GM13977 (cell line): ENCODE measurements at places on chromosomes 5 and 9.

- DNase-seq: no peak
These were observed 73.0 kb upstream of the SPOCK1 start for GRCh38 chr5:137572042-137572695.

GRCh38 chr5:59487772-59488729 is 405.5 kb downstream of the PDE4D start:
- no peak for DNase-seq

GRCh38 chr5:135193213-135194125 is 159.4 kb upstream of the PITX1 start:
- DNase-seq: no peak

DNA sequence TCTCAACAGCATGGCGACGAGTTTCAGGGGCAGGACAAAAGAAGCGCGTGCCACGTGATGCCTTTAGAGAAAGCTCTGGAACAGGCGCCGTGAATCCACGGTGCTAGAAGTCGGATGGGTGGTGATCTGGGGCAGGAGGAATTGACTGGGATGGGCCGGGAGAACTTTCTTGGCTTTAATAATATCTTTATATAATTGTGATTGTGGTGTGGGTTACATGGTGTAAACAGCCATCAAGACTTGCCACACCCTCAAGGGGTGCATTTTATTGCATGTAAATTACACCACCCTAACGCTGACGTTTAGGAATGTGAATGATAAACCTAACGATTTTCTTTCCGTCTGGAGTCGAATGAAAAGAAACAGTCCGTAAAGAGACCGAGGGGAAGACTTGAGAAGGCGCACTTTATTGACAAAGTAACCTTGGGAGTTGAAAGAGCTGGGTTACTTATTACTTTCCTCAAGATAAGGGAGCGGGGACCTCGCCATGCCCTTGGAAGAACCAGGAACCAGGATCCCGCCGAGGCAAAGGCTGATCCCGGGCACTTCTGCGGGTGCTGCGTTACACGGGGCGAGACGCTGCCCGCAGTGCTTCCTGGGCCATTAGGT is 8.5 kb downstream of the NRARP start:
- DNase-seq: no peak

DNA sequence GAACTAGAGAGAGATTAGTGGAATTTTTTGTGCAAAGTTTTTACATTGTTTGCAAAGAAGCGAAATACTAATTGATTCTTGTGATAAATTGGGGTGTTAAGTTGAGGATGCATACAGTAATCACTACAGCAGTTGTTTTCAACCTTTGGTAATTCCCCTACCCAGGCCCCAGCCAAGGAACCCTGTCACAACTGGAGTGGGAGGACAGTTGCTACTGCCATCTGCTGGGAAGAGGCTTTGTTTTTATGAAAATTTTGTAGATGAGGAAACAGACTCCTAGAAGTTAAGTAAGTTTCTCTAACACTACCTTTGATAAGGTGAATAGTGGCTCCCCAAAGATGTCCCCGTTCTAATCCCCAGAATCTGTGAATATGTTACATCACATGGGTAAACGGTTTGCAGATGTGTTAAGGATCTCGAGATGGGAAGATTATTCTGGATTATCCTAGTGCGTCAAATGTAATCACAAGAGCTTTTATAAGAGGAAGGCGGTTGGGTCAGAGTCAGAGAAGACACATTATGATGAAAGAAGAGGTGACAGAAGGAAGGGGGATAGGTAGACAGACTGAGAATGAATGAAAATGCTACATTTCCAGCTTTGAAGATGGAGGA is 34.0 kb upstream of the PPP1R2B start:
- DNase-seq: peak; percentile 48

DNA sequence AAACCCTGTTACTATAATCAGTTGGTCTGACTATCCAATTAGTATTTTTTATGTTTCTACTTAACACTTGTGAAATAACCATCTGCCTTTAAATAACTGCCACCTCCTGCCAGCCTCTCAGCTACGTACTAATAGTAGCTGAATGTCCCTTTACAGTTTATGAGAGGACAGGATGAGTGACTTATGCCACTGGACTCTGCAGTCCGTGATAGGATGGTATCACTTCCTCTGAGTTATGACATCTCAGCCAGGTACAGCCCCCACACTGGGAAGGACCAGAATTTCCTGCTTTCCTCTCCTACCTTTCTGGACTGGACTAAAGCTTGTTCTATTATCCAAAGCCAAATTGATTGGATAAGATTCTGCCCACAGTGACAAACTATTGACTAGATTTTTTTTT is 102.9 kb downstream of the ZFAND5 start:
- DNase-seq: no peak

DNA sequence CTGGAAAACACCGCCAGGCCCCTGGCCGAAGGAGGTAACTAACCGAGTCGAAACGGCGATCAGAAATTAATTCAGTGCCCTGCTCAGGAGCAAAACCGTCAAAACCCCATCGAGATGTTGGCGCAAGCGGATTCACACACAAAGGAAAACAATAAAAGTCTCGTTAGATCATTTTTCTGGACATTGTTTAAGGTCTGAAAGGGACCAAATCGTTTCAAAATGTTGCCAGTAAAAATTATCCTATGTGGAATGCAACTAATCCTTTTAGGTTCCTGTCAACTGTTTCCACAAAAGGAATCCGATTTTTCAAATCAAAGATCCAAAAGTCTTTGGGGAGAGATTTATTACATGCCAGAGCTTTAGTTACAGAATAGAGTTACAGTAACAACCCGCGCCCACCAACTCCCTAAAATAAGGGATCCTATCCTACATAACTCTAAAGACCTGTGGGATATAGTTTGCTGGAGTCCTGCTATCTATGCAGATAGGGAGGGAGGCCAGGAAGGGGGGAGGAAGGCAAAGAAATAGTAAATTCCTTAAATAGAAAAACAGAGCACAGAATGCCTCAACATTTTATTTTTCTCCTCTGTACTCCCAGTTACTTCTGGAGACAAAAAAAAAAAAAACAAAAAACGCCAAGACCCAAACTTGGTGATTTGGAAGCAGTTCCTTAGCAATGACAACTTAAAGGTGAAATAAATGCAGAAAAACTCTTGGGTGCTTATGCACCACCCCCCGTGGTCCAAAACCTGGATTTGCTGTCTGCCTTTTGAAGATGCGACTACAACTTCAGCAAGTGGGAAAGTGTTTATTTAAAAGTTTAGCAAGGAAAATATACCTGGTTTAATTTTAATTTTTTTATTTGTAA is 10.6 kb downstream of the FOXD1 start:
- DNase-seq: no peak

DNA sequence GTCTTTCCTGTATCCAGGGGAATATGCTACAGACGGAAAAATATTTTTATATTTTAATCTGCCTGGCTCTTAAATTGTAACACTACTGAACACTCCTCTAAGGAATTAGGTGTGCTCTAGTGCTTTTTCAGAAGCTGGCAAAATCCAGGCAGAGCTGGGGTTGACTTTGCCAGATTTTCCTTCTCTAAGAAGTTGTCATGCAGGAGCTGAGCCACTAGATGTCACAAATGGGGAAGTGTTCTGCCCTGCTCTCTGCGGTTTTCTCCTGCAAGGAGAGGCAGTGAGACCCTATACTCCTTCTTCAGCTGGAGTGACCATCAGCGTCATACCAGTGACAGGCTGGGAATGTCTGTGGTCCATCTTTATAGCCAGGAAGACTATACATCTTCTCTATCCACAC is 112.5 kb downstream of the HAPLN1 start:
- DNase-seq: peak; percentile 25

DNA sequence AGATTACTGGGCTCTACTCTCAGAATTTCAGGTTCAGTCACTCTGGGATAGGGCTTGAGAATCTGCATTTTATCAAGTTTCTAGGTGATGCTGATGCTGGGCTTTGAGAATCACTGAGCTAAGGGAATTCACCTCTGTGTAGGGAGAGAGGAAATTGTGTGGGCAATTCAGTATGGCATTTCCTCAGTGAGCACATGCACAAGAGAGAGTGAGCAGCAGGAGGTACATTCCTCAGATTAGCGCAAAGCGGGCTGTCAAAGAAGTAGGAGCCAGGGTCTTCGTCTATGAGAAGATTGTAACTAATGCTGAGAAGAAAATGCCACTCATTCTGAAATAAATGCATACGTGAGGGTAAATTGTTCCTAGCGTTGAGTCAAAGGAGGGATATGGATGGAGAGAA is 175.9 kb downstream of the KIF4B start:
- DNase-seq: no peak

- DNase-seq: no peak
These were observed 48.5 kb upstream of the STXBP1 start for GRCh38 chr9:127563579-127563978.

- no peak for DNase-seq
These were observed 28.3 kb downstream of the BARHL1 start for GRCh38 chr9:132610661-132611060.

GRCh38 chr5:68251386-68251785 is 35.8 kb downstream of the PIK3R1 start:
- DNase-seq: no peak

GRCh38 chr5:138753794-138754698 is 821 bp downstream of the CTNNA1 start:
- peak; percentile 51 for DNase-seq

DNA sequence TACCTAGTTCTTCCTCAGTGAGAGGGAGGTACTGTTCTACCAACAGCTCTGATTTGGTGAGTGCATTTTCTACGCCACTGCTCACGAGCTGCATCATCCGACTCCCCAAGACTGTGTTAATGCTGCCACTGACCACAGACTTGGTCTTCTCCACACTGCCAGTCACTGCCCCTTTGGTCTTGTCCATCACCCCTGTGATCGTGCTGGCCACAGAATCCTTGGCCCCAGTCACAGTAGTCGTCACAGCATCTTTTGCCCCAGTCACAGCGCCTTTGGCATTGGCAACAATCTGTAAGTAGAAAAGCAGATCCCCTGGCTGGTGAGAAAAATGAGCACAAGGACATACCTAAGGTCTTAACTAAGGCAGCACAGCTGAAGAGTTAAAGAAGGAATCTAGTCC is 6.4 kb downstream of the PLIN2 start:
- no peak for DNase-seq

GRCh38 chr5:95822043-95822541 is 434 bp downstream of the GLRX start:
- DNase-seq: no peak

DNA sequence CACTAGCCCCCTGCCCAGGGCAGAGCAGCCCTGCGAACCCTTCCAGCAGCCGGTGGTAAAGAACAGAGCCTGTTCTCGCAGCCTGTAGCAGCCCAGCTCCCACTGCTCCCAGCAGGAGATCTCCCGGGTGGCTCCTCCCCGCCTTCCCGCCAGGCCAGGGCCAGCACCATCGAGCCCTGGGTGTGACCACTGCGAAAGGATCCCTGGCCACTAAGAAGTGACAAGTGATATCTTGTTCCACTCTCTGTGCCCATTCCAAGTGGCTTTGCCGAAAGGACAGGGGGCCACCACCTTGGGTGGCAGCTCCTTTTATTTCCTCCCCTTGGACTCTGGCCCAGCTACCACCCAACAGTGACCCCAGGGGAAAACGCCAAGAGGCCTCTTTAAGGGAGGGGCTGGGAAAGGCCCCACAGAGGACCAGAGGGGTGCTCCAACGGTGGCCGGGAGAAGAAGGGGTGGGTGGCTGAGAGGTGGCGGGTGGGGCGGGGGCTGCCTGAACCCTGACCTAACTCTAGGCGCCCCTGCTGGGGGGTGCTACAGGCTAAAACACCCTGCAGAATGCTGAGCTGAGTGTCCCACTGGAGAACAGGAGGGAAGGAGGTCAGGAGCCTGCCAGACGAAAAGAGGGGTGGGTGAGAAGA is 1.6 kb downstream of the NACC2 start:
- no peak for DNase-seq

DNA sequence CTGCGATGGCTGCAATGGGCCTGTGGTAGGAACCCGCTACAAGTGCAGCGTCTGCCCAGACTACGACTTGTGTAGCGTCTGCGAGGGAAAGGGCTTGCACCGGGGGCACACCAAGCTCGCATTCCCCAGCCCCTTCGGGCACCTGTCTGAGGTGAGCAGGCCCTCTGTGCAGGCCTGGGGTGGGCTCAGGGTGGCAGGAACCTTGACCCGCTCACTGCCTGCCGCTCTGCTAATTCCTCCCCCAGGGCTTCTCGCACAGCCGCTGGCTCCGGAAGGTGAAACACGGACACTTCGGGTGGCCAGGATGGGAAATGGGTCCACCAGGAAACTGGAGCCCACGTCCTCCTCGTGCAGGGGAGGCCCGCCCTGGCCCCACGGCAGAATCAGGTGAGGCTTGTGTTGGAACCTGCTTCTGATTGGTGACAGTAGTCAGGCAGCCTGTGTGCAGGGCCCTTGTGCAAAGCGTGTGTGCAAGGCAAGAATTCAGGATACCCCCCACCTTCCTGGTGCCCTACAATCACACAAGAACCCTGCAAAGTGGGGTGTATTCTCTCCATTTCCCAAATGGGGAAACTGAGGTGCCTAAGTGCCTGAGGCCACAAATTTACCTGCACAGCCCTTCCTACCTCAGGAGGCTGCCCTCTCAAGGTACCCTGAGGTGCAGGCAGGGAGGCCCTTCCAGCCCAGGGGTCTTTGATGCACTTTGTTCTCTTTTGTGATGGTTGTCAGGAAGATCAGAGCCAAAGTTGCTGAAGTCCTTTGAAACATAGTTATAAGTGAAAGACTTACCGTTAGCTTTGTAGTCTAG is 3.4 kb downstream of the SQSTM1 start:
- no peak for DNase-seq

DNA sequence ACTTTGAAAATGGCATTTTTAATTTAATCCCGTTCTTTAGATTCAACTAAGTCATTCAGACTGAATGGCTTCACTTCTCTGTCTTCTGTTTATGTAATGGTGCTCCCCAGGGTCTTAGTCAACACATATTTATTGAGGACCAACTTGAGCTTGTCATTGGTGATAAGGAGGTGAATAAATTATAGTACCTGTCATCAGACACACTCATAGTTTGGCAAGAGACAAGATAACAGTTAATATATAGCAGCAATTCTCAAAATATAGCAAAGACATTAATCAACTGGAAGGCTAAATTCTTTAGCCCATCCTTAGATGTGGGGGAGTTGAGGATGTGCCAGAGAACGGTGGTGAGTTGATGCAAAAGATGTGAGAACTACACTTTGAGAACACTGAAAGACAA is 78.4 kb downstream of the MACIR start:
- DNase-seq: no peak

GRCh38 chr5:149282966-149283332 is 11.3 kb downstream of the AFAP1L1 start:
- DNase-seq: no peak

DNA sequence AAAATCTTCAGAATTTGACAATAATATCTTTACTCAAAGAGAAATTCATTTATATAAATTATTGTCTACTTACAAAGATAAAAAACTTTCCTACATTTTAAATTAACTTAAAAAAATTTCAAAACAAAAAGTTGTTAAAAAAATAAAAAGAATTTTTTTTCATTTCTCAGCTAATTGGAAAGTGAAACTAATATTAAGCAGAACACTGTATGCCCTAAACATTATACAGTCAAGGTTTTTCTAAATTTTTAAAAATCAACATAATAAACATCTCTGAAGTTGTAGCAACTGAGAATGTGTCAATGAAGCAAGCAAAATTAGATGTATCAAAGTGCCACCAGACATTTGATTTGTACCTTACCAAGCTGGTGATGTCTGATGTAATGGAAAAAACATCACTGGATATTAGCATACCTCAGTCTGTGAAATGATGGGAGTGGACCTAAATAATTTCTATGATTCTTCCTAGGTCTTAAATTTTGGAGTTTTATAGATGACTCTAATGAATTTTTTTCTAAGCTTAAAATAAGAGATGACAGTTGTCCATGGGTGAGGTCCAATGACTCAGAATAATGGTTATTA is 290.1 kb downstream of the ADAMTS6 start:
- DNase-seq: no peak

GRCh38 chr9:134382733-134383132 is 56.5 kb downstream of the RXRA start:
- no peak for DNase-seq
